ENCODE measurements at places on chromosomes 7 and 10.

DNA sequence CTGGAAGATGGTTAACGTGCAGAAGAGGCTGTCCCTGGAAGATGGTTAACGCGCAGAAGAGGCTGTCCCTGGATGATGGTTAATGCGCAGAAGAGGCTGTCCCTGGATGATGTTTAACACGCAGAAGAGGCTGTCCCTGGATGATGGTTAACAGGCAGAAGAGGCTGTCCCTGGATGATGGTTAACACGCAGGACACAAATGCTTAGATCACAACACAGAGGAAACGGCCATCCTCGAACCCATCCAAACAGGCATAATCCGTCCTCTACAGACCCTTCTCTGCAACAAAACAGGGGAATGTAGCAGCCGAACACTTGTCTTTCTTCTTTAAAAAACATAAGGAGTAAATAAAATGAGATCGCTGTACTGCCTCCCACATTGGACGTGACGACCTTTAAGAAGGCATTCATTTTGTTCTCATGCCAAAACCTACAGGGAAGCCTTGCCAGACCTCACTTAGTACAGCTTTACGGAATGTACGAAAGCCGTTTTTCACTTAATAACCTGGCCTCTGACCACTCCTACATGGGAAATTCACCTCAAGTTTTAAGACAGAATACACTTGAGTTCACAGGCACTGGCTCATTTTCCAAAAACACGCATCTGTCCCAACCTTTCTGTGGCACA lies 245.2 kb downstream of the ZMYND11 start:
- no peak for DNase-seq

DNA sequence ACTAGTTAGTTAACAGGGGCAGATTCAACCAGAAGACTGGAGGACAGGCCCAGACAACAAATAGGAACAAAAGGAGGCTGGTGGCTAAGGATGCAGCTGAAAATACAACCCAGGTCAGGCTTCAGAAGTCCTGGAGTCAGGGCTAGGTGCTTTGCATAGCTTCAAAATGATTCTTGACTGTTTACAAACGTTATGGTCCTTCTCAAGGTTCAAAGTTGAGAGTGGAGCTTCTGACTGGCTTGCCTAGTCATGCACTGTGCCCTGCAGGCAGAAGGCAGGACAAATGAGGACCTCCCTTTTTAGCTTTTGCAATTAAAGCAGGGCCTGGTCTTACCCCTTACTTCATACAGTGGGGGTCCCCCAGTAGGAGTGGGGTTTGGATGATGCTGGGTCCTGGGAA lies 4.4 kb upstream of the CDH23 start:
- no peak for DNase-seq

DNA sequence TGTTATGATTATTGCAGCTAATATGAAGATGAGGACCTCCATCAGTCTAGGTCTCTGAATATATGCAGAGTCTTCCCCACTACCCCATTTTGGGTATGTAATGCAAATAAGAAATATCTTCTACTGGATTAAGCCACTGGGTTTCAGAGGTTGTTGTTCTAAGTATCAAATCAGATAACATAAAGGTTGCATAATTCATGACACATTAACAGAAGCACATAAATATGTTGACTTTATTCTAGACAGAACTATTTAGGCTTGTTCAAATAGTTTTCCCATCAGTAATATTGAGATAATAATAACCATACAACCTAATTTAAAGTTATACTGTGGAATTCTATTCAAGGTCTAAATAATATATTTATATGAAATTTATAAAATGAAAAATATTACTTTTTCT lies 157.1 kb downstream of the ETV1 start:
- DNase-seq = no peak

DNA sequence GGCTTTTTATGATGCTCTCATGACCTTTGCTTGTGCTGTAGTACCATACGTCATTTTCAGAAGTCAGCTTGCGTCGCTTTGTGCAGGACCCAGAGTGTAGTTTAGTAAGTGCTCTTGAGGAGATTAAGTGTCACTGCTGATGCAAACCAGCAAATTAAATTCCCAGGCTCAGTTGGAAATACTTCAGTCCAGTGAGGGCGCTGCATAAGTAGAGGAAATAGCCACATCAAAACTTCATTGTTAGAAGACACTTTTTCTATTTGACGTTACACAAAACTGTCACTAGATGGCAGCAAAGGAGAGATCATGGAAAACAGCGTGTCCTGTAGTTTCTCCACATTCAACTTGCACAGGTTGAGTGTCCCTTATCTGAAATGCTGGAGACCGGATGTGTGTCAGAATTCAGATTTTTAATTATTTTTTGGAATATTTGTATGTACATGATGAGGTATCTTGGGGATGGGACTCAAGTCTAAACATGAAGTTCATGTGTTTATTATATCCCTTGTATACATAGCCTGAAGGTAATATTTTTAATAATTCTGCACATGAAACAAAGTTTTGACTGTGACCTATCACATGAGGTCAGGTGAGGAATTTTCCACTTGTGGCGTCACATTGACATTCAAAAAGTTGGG lies 7.9 kb downstream of the ZNF22 start:
- DNase-seq = peak; percentile 55

DNA sequence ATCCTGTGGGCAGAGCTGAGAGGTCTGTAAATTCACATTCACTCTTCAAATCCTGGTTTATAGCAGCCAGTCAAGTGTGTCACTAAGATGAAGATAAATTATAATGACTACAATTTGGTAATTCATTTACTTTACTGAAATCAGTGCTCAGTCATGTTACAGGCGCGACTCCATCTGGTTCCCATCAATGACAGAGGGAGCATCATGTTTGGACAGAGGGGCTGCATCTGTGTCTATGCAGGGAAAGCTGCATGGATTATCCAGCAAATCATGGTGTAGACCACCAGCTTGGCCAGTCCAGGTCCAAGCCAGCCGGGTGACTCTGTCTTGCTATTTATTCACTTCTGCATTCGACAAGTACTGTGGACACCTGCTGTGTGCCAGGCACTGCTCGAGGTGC lies 214.1 kb upstream of the ZNF32 start:
- no peak for DNase-seq

- no peak for DNase-seq
Observed at GRCh38 chr10:4512671-4513240, 313.3 kb upstream of the AKR1E2 start.

DNA sequence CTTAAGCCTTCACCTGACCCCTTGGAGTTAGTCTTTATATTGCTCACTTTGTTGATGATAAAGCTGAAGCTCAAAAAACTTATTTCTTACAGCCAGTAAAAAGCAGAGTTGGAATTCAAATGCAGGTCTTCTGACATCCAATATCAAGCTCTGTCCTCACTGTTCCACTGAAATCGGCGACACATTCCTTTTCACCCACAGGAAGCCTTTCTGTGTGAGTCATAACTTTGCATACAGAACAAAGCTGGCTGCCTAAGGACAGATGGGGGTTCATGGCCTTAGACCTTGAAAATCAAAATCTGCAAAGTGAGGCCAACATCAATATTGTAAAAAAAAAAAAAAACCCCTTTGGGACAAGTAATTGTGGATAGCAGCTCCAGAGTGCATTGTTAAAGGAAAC lies 21.8 kb upstream of the AKR1B1 start:
- no peak for DNase-seq

GRCh38 chr7:151657173-151657572 lies 137.5 kb upstream of the RHEB start:
- DNase-seq = no peak

GRCh38 chr10:85921789-85922188 lies 444.8 kb downstream of the GRID1 start:
- no peak for DNase-seq

DNA sequence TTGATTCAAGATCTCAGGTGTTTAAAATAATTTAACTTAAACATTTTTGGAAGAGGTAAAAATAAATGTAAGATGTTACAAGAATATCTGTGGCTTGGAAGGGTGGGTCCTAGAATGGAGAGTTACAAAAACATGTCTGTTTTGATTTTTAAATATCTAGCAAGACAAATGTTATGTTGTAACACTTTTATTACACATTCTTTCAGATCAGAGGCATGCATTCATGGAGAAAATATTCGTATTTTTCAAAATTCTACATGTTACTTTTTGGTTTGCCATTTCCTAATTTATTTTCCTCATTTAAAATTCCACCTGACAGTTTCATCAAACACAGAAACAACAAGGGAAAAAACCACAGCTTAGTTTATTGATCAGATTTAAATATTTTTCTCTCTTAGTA lies 10.0 kb downstream of the WBP1L start:
- no peak for DNase-seq

DNA sequence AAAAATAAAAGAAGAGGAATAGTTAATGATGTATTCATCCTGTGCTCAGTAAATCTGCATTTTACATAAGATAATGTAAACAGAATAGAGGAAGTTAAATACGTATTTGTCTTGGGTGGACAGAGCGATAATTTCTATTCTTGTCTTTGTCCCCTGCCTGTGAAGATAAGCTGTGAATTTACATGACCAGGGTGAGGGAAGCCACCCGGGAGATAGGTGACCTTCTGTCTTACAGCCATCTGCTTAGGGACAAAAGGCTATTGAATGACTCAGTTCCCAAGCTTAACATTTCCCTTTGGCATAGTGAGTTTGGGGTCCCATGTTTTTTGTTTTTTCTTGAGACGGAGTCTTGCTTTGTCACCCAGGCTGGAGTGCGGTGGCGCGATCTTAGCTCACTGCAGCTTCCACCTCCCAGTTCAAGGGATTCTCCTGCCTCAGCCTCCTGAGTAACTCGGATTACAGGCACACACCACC lies 88.7 kb upstream of the KCTD7 start:
- DNase-seq = no peak

DNA sequence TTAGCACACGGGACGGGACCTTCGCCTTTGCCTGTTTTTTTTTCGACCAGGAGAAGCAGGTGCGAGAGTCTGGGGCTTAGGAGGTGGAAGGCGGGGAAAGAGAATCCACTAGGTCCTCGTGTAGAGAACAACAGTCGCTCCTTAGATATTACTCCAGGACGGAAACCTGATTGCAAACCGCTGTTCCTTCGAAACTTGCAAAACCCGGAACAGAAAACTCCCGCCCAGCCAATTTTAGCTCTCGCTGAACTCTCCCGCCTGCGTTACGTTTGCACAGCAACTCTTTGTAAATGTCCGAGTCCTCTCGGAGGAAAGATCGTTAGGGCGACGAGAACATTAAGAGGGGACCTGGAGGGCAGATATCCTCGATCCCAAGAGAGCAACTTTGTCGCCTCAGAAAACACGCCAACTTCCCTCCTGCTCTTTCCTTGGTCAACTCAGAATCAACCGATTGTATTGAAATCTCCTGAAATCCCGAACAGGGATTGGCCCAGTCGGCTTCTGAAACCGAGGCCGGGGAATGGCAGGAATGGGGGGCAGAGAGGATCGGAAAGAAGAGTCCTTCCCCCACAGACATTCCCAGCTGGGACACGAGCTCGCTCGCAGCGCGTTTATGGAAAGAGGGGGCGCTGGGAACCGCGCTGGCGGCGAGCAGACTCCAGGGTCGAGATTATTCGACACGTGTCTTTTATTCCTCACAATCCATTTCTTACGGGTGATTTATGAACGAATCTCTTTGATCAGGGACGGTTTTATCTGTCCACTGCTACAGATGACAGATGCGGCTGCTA lies 9.9 kb downstream of the TWIST1 start:
- DNase-seq = no peak

DNA sequence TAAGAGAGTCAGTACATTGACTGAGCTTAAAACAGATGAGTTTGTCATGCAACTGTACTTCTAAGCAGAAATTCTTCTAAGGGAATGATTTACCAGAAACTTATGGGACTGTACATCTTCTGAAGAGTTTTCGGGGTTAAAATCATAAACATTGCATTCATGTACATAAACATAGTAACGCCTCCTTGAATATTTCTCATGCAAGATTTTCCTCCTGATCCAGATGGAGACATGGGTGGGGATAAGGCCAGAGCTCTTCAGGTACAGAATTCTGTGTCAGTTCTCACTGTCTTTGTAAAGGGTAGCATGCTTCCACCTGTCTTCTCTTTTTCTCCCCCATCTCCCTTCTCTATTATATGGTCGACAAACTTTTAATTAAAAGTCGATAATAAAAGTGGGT lies 335.3 kb downstream of the ABCA13 start:
- no peak for DNase-seq
